Thyroid gland (tissue), 4 donors: ENCODE measurements at places on chromosomes 6 and 20. TPM values are rescaled to one million over a fixed set of nuclear protein-coding genes. Genes with fewer than 3 reads are reported as not detected.

Gene ACTL10
- total RNA-seq, result 3.0 TPM

Gene SNRNP48
- total RNA-seq, result 11.2 TPM

Gene TLDC2
- 0.45 TPM for total RNA-seq

Gene GABRR1
- not detected for total RNA-seq

Gene CAGE1
- total RNA-seq, result 0.20 TPM

Gene ENPP3
- 0.29 TPM for total RNA-seq

Gene ANKRD66
- not detected for total RNA-seq

Gene RAET1L
- total RNA-seq, result not detected

Gene SCAND1
- total RNA-seq, result 123 TPM

Gene PLTP
- total RNA-seq, result 260 TPM

Gene PDE7B
- total RNA-seq, result 8.1 TPM

Gene COL9A1
- total RNA-seq, result not detected

Gene NFKBIE
- 9.8 TPM for total RNA-seq

- no peaks in the 10 kb centered on the region for H3K27me3 ChIP-seq
- H3K4me1 ChIP-seq, result peaks cover 6% of the 10 kb centered on the region
- no peaks in the 10 kb centered on the region for H3K36me3 ChIP-seq
- H3K4me3 ChIP-seq, result no peak overlapping the region
- no peak for DNase-seq
- no peak overlapping the region for H3K27ac ChIP-seq
These were observed 7.0 kb downstream of the KAT14 start for GRCh38 chr20:18144541-18145099.

- DNase-seq, result no peak
- H3K4me1 ChIP-seq, result no peaks in the 10 kb centered on the region
- H3K27me3 ChIP-seq, result no peaks in the 10 kb centered on the region
- H3K36me3 ChIP-seq, result no peaks in the 10 kb centered on the region
These were observed 761.3 kb downstream of the KIF16B start for GRCh38 chr20:15811951-15812350.

- no peak overlapping the region for H3K27ac ChIP-seq
- peaks cover under 1% of the 10 kb centered on the region for H3K4me1 ChIP-seq
- DNase-seq, result no peak
- H3K27me3 ChIP-seq, result no peaks in the 10 kb centered on the region
- no peaks in the 10 kb centered on the region for H3K36me3 ChIP-seq
These were observed 116.2 kb downstream of the TBC1D7 start for GRCh38 chr6:13212096-13212495.

GRCh38 chr20:57082357-57082945 lies 184.0 kb downstream of the BMP7 start:
- H3K4me1 ChIP-seq, result no peaks in the 10 kb centered on the region
- H3K36me3 ChIP-seq, result no peaks in the 10 kb centered on the region

DNA sequence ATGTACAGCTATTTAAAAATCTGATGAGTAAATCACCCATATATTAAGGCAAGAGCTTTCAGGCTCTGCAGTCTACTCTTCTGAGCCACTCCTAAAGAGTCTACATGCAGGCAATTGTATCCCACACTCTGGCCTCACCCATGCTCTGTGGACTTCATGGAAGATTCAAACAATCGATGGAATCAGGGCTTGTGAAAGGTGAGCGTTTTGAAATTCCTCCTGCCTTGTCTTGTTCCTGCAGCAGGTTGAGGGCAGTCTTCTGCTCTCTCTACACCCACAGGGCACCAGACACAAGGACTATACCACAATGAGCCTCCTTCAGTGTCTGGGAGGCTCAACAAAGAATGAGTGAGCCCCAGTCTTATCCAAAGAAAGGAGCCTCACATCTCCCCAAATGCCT lies 51.1 kb downstream of the TBC1D7 start:
- no peak overlapping the region for H3K4me3 ChIP-seq
- no peak for DNase-seq
- H3K4me1 ChIP-seq, result no peaks in the 10 kb centered on the region
- no peaks in the 10 kb centered on the region for H3K36me3 ChIP-seq
- no peak overlapping the region for H3K27ac ChIP-seq

- no peaks in the 10 kb centered on the region for H3K36me3 ChIP-seq
- DNase-seq, result no peak
- no peaks in the 10 kb centered on the region for H3K27me3 ChIP-seq
- H3K4me3 ChIP-seq, result no peak overlapping the region
- H3K4me1 ChIP-seq, result no peaks in the 10 kb centered on the region
- H3K27ac ChIP-seq, result no peak overlapping the region
These were observed 31.3 kb upstream of the HEY2 start for GRCh38 chr6:125718109-125718508.

- peaks cover 11% of the 10 kb centered on the region for H3K27me3 ChIP-seq
- H3K4me1 ChIP-seq, result peaks cover 32% of the 10 kb centered on the region
- H3K36me3 ChIP-seq, result no peaks in the 10 kb centered on the region
- no peak for DNase-seq
These were observed 545 bp downstream of the SLC35D3 start for GRCh38 chr6:136922685-136923006.

DNA sequence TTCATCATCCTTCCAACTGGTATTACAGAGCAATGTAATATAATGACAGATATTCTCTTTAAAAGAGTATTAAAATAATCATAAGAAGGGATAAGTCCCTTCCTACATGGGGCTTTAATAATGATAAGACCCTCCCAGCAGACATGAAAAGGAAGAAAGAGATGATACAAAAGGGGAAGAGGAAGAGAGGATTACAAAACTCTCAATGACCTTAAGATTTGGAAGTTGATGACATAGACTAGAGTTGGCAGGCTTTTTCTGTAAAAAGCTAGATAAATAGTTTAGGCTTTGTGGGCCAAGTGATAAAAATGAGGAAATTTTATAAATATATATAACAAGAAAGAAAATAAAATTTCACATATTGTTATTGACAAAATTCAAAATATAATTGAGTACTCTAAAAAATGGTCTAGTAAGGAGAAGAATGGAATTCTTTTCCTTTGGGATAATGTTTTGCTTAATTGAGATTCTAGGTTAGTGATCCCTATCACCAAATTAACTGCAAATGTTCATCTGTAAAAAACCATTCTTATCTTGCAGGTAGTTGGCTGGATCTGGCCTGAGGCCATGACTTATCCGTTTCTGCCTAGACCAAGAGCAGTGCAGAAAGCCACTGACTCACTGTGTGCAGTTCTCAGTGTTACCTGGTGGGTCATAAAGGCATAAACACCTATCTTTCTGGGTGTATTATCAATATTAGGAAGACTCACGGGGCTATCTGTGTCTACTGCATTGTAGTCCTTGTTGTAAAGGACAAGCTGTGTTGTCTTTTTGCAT lies 11.0 kb downstream of the RIPOR2 start:
- no peaks in the 10 kb centered on the region for H3K4me1 ChIP-seq
- no peak overlapping the region for H3K27ac ChIP-seq
- H3K4me3 ChIP-seq, result no peak overlapping the region
- H3K27me3 ChIP-seq, result no peaks in the 10 kb centered on the region
- no peak for DNase-seq
- H3K36me3 ChIP-seq, result no peaks in the 10 kb centered on the region

DNA sequence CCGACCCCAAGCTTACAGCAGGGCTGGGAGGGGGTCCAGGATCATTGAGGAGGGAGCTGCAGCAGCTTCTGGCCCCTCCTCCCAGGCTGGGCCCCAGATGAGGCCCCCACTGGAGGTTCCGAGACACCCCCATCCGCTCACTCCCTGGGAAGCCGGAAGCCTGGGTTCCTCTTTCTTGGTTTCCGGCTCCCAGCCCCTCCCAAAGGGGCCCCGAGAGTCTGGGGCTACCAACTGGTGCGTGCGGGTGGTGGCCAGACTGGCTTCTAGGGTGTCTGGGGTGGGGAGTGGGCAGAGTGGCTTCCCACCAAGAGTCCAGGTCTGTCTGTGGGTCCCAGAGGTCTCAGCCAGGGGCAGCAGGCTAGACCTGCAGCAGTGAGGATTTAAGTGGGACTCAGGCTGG lies 2.2 kb downstream of the RGS19 start:
- no peak overlapping the region for H3K4me3 ChIP-seq
- peaks cover 17% of the 10 kb centered on the region for H3K4me1 ChIP-seq
- H3K36me3 ChIP-seq, result no peaks in the 10 kb centered on the region
- H3K27me3 ChIP-seq, result no peaks in the 10 kb centered on the region
- H3K27ac ChIP-seq, result no peak overlapping the region

DNA sequence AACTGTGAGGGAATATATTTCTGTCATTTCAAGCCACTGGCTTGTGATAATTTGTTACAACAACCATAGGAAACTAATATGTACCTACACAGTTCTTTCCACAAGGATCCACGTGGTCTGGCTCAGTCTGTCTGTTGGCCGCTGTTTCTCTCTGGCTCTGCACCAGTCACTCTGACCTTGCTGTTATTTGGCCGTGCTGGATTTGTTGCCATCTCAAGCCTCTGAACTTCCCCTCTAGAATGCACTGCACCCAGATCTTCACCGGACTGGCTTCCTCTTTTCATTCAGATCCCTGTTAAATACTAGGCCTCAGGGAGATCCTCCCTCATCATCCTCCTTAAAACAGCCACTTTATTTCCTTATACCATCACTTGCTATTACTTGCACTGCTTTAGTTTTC lies 446.8 kb downstream of the TFAP2B start:
- no peak overlapping the region for H3K27ac ChIP-seq
- no peaks in the 10 kb centered on the region for H3K4me1 ChIP-seq
- no peaks in the 10 kb centered on the region for H3K36me3 ChIP-seq
- no peak overlapping the region for H3K4me3 ChIP-seq
- no peaks in the 10 kb centered on the region for H3K27me3 ChIP-seq
- DNase-seq, result peak; percentile 2

GRCh38 chr6:148831531-148831930 lies 84.7 kb downstream of the UST start:
- H3K27ac ChIP-seq, result no peak overlapping the region
- H3K36me3 ChIP-seq, result no peaks in the 10 kb centered on the region
- H3K4me3 ChIP-seq, result no peak overlapping the region
- peaks cover 23% of the 10 kb centered on the region for H3K4me1 ChIP-seq
- no peaks in the 10 kb centered on the region for H3K27me3 ChIP-seq

- H3K27ac ChIP-seq, result no peak overlapping the region
- DNase-seq, result no peak
- H3K27me3 ChIP-seq, result no peaks in the 10 kb centered on the region
- peaks cover 31% of the 10 kb centered on the region for H3K4me1 ChIP-seq
These were observed 9.8 kb downstream of the KIF3B start for GRCh38 chr20:32287231-32287638.

GRCh38 chr20:2032168-2032567 lies 38.3 kb upstream of the PDYN start:
- no peak overlapping the region for H3K27ac ChIP-seq
- no peak overlapping the region for H3K4me3 ChIP-seq
- DNase-seq, result no peak
- H3K36me3 ChIP-seq, result no peaks in the 10 kb centered on the region

GRCh38 chr6:132060591-132060990 lies 109.4 kb upstream of the CCN2 start:
- no peaks in the 10 kb centered on the region for H3K27me3 ChIP-seq
- no peak overlapping the region for H3K4me3 ChIP-seq
- no peak for DNase-seq
- no peaks in the 10 kb centered on the region for H3K36me3 ChIP-seq
- no peaks in the 10 kb centered on the region for H3K4me1 ChIP-seq

- no peak for DNase-seq
- no peak overlapping the region for H3K27ac ChIP-seq
- H3K27me3 ChIP-seq, result no peaks in the 10 kb centered on the region
- H3K4me3 ChIP-seq, result no peak overlapping the region
- no peaks in the 10 kb centered on the region for H3K4me1 ChIP-seq
These were observed 37.1 kb downstream of the QRSL1 start for GRCh38 chr6:106666282-106667021.

DNA sequence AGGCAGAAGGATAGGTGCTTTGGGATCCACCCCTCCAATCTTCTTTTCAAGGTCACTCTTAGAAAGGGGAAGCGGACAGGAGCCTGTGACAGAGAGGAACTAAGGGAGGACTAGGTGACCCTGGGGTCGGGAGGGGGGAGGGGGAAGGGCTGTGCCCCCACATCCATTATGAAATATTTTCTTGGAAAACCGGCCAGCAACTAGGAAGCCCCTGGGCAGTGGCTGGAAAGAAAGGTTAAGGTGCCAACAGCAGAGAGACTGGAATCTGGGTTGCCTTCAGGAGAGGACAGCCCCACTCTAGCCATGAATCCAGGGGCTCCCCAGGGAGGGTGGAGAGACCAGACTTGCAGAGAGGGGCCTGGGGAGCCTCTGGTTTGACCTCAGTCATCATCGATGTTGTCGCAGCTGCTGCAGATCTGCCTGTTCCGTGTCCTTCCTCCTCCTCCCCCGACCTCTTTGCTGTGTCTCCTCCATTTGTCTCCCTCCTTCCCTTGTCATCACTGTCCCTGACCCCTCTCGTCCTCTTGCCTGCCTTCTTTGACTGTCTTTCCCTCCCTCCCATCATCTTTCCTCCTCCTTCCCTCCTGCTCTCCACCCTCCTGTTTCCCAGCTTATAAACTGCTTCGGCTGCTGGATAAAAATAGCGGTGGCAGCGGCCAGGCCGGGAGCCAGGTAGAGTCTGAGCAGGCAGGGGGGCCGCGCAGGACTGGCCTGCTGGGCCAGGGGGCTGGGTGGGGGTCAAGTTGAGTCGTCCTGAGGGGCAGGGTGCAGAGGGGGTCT lies 3.2 kb downstream of the SLC29A1 start:
- H3K4me3 ChIP-seq, result no peak overlapping the region
- no peak for DNase-seq
- H3K4me1 ChIP-seq, result peaks cover 31% of the 10 kb centered on the region
- no peak overlapping the region for H3K27ac ChIP-seq
- no peaks in the 10 kb centered on the region for H3K27me3 ChIP-seq

- DNase-seq, result no peak
- no peaks in the 10 kb centered on the region for H3K4me1 ChIP-seq
- no peak overlapping the region for H3K4me3 ChIP-seq
- H3K27me3 ChIP-seq, result no peaks in the 10 kb centered on the region
- no peaks in the 10 kb centered on the region for H3K36me3 ChIP-seq
These were observed 6.1 kb upstream of the TMEM200A start for GRCh38 chr6:130359736-130360135.

DNA sequence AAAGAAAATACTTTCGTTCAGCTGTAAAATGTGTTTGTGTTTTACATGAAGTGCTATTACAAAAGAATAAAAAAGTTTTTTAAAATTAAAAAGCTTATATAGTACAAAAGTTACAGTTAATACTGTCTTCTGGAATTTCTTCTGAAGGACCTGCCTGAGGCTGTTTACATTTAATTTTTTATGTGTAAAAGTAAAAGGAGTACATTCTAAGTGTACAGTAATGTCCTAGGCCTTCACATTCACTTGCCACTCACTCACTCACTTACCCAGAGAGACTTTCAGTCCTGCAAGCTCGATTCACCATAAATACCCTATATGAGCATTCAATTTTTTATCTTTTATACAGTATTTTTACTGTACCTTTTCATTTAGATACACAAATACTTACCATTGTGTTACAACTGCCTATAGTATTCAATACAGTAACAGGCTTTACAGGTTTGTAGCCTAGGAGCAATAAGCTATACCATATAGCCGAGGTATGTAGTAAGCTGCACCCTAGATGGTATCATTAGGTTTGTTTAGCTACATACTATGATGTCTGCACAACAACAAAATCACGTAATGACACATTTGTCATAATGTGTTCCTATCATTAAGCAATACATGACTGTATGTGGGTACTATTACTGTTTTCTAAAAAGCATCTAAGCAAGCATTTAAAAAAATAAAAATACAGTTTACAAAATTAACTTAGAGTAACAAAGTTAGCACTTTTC lies 33.0 kb downstream of the RNF146 start:
- no peak overlapping the region for H3K4me3 ChIP-seq
- no peak for DNase-seq
- H3K4me1 ChIP-seq, result peaks cover 23% of the 10 kb centered on the region
- H3K27me3 ChIP-seq, result no peaks in the 10 kb centered on the region

GRCh38 chr6:106128981-106129781 lies 43.0 kb downstream of the PRDM1 start:
- H3K27ac ChIP-seq, result no peak overlapping the region
- no peaks in the 10 kb centered on the region for H3K27me3 ChIP-seq
- H3K4me1 ChIP-seq, result no peaks in the 10 kb centered on the region
- DNase-seq, result no peak
- no peaks in the 10 kb centered on the region for H3K36me3 ChIP-seq
